ENCODE measurements at places on chromosomes 3 and 15.

DNA sequence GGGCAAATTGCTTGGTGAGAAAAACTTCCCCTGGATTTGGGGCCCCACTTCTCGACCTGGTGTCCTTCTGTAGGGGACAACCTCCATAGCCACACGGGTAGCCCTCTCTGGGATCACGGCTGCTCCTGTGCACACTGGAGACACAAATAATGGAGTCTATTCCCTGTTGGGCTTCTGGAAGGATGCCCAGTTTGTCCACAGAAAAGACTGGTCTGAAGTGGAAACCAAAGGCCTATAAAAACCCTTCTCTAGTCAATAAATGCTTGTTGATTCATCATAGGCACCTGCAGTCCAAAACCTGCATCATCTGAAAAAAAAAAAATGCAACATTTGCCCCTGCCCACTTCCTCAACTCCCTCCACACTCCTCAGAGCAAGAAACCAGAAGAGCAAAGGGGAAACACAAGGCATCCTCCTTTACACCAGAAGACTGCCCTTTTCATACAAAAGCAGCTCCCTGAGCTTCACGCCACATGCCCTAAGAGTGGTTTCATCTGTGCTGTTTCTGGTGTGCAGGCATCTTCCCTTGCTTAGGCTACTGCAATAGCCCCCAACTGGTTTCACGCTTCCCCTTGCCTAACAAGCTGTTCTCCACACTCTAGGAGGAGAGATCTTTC lies 36.3 kb downstream of the SRGAP3 start:
- no peak for DNase-seq

- DNase-seq = no peak
Observed at GRCh38 chr15:38414357-38414756, 39.6 kb upstream of the FAM98B start.

GRCh38 chr15:43229977-43230376 lies 9.2 kb upstream of the EPB42 start:
- no peak for DNase-seq

DNA sequence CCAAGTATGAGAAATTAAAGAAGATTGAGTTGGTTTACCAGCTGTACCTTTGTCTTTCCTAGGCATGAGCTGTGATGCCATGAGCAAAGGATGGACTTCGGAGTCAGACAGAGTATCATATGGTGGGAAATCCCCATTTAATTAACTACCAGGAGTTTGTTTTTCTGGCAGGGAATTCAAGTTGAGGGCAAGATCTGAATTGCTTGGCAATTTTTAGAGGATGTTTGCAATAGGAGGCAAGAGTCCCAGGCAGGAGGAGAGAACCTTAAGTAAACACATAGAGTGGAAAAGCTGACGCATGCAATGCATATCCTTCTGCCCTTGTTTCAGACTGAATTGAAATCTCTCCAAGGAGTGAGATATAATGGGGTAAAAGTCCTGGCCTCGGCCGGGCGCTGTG lies 569.7 kb upstream of the MDFIC2 start:
- DNase-seq = no peak

- no peak for DNase-seq
Observed at GRCh38 chr3:72043204-72044133, 258.5 kb upstream of the PROK2 start.

- DNase-seq = no peak
Observed at GRCh38 chr3:137771401-137772213, 7.5 kb downstream of the SOX14 start.

GRCh38 chr15:60798821-60799220 lies 319.9 kb upstream of the ICE2 start:
- no peak for DNase-seq

DNA sequence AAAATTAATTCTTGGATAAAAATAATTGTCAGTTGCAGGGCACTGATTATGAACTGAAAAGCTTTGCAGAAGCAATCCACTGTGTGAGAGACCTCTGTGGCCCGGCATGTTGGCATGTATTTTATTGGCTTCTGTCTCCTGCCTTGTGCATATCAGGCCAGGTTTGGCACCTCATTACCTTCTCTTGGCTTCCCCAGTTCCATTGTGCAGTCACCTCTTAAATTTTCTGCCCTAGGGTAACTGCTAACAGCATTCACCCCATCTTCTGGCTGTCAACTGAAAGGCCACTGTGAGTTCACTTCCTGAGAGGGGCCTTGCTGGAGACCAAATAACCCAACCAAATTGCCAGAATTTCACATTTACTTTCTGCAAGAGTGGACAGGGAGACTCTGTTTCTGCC lies 92.7 kb upstream of the RARB start:
- DNase-seq = no peak
